ENCODE measurements at places on chromosomes 11 and 22.

DNA sequence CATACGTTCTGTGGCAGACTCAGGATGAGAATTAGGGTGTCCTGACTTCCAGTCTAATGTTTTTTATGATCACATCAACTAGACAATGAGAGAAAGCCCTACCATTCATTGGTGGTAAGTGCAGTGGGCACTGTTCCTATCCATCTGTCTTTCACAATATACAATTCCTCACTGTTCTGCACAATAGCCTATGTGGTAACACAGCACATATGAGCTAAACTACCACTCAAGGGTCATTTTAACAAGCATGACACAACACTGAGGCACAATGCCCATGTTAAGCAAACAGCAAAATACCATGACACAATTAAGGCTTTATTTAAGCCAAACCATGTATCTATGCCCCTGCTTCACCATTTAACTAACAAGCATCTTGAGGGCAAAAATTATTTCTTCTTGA lies 52.3 kb downstream of the SIK3 start:
- DNase-seq: no peak

GRCh38 chr11:12683874-12684273 lies 9.7 kb downstream of the TEAD1 start:
- DNase-seq: no peak

DNA sequence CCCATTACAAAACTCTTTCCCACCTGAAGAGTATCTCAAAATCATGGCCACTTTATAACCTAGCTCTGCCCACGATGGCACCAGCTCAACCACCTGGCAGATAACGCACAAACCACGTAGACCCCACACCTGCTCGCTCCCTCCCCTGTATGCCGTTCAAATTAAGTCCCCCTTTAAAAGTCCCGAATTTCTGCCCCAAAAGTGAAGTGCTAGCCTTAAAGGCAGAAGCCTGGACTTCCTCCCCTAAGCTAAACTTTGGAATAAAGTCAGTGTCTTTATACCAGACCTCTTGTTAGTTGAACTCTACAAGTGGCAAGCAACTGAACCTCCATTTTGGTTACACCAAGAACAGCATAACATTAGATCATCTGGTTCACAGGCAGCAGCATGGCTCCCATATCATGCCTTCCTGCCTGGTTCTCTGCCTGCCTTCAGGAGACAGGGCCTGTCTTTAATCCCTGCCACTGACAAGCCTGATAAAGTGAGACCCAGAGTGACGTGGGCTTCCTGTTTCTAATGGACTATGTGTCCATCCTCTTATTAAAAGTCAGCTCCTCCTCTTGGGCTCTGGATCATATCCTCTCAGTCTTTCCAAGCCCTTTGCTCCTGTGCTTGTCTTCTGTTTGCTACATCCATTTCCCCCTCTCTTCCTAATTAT lies 32.6 kb upstream of the NNMT start:
- DNase-seq: no peak

DNA sequence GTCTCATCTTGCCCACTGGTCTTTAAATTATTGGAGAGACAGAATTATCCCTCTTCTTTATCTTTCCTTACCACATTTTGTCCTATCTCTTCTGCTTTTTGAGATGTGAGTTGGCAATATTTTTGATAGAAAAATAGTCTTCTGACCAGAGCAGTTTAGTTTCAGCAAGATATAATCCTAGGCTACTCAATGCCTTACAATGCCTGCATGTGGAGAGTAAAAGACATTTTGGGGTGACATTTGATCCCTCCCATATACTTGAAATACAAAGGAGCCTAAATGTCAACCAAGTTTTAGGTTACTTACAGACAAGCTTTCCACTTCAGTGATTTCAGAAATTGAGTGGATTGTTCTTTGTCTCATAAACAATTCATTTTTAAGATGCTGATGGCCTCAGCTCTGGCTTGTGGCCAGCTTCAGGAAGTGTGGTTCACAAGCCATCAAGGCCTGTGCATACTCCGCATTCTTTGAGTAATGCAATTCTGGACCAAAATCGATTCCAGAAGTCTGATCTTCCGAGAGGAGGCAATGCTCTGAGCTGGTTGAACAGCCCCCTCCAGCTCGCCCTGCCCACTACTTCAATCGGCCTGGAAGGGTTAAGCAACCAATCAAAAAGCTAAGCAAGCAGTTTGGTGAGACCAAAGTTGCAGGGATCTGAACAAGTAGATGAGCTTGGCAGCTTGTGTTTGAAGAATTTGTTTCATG lies 274.4 kb downstream of the BLID start:
- no peak for DNase-seq

DNA sequence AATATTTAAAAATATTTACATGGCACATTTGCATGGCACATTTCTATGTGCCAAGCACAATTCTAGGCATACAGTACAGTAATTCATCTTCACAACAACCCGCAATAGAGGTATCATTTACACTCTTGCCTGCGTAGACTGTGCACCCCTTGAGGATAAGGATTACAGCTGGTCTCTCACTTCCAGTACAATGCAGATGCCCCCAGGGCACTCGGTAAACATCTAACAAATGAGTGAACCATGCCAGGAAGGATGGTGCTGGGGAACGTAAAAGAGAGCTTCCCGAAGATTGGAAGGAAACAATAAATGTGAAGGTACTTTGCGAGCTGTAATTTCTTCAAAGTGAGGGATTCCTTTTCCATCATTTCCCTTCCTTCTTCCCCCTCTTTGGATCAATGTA lies 1.3 kb downstream of the PRPF19 start:
- DNase-seq: no peak

DNA sequence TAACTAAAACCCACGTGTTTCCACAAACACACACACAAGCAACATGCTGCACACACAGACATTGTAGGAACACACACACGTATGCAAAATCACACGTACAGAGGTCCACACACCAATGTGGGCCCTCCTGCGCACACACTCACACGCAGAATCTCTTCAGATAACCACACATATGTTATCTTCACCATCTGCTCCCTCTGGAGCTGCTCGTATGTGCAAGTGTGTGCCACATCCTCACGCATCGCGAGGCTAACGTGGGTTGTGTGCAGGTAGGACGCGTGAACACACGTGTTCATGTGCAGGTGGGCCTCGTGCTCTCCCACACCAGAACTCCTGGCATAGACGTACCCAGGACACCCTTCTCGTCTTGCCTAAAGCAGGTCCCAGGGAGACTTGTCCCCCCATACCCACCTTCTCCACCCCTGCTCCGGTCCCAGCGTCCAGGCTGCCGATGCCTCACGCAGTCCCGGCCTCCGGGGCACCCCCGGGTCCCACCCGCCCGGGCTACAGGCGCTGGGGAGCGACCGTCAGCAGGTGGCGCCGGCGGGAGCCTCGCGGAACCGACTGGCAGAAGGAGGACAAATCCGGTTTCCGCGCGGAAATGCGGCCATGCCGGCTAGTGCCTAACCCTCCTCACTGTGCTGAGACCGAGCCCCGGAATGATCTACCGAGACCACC lies 10.3 kb upstream of the IGSF9B start:
- no peak for DNase-seq

- no peak for DNase-seq
These were observed 927.7 kb downstream of the TBC1D22A start for GRCh38 chr22:47690166-47690565.

DNA sequence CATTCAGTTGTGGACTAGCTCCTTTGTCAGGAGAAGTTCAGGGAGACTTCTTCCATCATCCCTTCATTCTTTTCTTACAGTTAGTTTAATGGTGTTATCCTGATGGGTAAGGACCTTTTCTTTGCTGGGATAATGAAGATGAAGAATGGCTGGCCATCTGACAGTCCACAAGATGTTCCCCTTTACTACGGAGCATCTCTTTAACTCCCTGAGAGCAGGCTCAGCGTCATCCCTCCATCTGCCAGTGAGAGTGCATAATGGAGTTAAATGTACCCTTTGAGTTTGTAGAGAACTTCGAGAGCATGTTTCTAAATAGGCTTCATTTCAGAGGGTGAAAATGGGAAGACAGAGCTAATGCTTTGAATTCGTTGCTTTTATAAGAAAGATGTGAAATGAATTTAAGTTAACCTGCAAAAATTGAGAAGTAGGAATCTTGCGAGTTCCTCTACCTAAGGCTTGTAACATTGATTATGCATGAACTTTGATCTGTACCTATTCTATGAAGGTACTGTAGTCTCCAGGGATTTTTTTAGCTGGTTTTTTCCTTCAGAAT lies 1.7 kb downstream of the EP300 start:
- no peak for DNase-seq

DNA sequence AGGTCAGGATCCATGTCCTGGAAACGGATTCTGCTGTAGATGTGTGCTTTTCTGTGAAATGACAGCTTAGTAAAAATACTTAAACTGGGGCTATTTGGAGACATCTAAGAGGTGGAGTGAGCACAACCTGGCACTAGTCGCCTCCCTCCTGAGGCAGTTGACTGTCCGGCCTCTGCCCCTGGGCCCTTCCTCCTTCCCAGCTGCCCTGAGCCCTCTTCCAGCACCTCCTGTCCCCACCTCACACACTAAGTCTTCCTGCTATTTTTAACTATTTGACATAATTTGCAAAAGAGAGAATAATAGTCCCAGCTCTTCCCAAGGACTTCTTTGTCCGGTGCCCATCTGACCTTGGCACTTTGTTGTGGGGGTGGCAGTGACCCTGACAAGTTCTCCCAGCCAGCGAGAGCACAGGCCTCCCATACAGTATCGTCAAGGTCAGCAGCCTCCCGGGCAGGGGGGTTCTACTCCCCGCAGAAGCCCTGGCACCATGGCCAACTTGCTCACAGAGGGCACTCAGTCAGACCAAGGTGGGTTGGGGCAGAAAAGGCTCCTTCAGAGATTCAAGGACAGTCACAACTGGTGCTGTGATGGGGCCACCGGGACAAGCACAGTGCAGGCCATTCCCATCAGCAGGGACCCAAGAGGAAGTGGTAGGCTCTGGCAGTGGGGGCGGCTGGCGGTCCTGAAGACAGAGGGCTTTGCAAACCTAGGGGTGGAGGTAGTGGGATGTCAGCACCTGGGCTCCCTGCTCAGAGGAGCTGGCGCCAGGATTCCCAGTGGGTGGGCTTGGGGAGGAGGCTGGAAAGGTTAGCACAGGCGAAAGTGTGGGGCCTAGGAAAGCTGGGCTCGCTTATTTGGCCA lies 5.5 kb upstream of the NEAT1 start:
- no peak for DNase-seq

GRCh38 chr11:115334932-115335788 lies 169.1 kb downstream of the CADM1 start:
- DNase-seq: no peak

DNA sequence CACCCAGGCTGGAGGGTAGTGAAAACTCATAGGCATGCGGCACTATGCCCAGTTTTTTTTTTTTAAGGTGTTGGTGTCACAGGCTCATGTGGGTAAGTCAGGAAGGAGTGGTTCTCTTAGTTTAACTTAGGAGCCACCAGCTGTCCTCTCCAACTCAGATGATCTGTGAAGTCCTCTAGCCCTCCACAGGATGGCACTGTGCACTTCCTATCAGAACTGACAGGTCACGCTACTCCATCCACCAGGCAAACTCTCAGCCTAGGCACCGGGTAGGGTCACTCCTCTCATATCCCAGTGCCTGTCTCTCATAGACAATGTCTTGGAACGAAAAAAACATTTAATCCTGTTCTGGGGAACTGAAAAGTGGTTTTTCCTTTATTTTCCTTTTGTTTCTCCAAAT lies 16.5 kb downstream of the NAP1L4 start:
- no peak for DNase-seq

GRCh38 chr11:57167125-57167846 lies 14.5 kb upstream of the LRRC55 start:
- no peak for DNase-seq

GRCh38 chr11:78731027-78731426 lies 156.4 kb upstream of the NARS2 start:
- DNase-seq: no peak

- DNase-seq: no peak
These were observed 72.6 kb downstream of the PACSIN2 start for GRCh38 chr22:42942351-42942750.

DNA sequence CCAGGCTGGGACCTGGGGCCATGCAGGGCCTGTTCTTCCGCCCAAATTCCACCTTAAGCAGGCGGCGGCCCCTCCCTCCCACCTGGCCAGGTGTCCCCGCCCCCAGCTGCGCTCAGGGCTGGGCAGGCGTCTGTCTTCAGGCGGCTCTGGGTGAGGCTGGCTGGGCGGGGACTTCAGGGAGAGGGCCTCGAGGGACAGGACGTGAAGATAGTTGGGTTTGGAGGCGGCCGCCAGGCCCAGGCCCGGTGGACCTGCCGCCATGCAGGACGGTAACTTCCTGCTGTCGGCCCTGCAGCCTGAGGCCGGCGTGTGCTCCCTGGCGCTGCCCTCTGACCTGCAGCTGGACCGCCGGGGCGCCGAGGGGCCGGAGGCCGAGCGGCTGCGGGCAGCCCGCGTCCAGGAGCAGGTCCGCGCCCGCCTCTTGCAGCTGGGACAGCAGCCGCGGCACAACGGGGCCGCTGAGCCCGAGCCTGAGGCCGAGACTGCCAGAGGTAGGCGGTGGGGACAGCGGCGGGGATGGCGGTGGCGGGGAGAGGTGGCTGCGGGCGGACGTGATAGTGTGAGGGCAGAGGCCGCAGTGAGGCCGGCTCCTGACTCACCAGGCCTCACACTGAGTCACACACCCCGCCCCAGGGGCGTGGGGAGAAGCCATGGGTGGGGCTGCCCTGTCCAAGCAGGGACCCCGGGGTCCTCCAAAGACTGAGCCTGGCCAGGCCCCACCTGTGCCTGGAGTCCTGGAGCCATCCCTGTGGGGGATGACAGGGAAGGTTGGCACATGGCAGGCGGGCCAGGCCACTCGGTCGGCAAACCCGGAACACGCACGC lies at the start of gene PKP3:
PKP3 (plus strand) TSS at position 176 of the 824 bp plus-strand sequence; CDS start at position 260, 84 bp downstream.
- DNase-seq: no peak

- DNase-seq: no peak
These were observed 19.2 kb upstream of the MMP13 start for GRCh38 chr11:102974552-102975280.

- no peak for DNase-seq
These were observed 4.7 kb downstream of the ZDHHC13 start for GRCh38 chr11:19121646-19122045.

- no peak for DNase-seq
These were observed 421.3 kb upstream of the NARS2 start for GRCh38 chr11:78996007-78996406.

DNA sequence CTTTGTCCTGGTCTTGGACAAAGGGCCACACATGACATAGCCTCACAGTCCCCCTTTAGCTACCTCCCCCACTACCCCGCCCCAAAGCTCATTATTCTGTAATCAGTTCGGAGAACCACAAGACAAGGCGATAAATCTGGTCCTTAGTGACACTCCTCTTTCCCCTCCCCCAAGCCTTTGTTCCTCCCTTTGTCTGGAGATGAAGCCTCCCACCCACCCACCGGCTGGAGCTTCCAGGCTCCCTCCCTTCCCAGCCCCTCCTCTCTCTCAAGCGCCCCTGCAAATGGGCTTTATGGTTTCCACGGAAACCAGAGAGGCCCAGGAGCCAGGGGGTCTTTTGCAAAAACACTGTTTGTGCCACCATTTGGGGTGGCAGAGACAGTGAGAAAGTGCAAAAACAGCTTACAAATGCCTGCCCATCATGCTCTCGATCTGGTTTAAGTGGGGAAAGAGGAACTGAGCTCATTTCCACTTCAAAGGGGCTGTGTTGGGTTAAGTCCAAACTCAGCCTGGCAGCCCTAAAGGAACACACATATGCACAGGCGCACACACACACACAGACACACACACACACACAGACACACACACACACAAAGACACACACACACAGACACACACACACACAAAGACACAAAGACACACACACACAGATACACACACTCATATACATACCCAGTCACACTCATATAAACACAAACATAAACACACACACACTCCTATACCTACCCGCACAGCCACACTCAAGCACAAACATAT lies 23.5 kb downstream of the APLNR start:
- DNase-seq: no peak

- DNase-seq: no peak
These were observed 16.0 kb upstream of the EFCAB6 start for GRCh38 chr22:43827926-43828724.

GRCh38 chr11:94325681-94326080 lies 21.3 kb downstream of the IZUMO1R start:
- no peak for DNase-seq
